ENCODE measurements at places on chromosomes 1 and 21.

- no peaks in the 10 kb centered on the region for H3K4me1 ChIP-seq
- no peak for DNase-seq
- H3K27me3 ChIP-seq = no peaks in the 10 kb centered on the region
These were observed 20.5 kb upstream of the BCL10 start for GRCh38 chr1:85296980-85297379.

- H3K36me3 ChIP-seq = no peaks in the 10 kb centered on the region
- no peak for DNase-seq
- no peaks in the 10 kb centered on the region for H3K27me3 ChIP-seq
These were observed 242.1 kb downstream of the SLC45A1 start for GRCh38 chr1:8560035-8560434.

GRCh38 chr1:93437976-93438605 lies 9.8 kb upstream of the FNBP1L start:
- no peaks in the 10 kb centered on the region for H3K4me1 ChIP-seq
- no peaks in the 10 kb centered on the region for H3K27me3 ChIP-seq
- H3K4me3 ChIP-seq = no peak overlapping the region

GRCh38 chr1:103326595-103326994 lies 198.9 kb upstream of the RNPC3 start:
- DNase-seq = no peak
- no peaks in the 10 kb centered on the region for H3K4me1 ChIP-seq
- no peak overlapping the region for H3K4me3 ChIP-seq
- no peak overlapping the region for H3K27ac ChIP-seq

DNA sequence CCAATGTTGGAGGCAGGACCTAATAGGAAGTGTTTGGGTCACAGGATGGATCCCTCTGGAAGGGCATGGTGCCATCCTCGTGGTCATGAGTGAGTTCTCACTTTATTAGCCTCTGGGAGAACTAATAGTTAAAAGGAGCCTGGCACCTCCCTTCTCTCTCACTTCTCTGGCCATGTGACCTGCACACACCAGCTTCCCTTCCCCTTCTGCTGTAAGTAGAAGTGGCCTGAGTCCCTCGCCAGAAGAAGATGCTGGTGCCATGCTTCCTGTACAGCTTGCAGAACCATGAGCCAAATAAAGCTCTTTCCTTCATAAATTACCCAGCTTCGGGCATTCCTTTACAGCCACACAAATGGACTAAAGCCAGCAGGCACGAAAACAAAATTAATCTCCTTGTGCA lies 23.6 kb downstream of the ACOT7 start:
- no peaks in the 10 kb centered on the region for H3K36me3 ChIP-seq
- no peaks in the 10 kb centered on the region for H3K4me1 ChIP-seq
- H3K4me3 ChIP-seq = no peak overlapping the region
- no peak overlapping the region for H3K27ac ChIP-seq
- DNase-seq = peak; percentile 4
- no peaks in the 10 kb centered on the region for H3K27me3 ChIP-seq

- H3K27ac ChIP-seq = no peak overlapping the region
- no peaks in the 10 kb centered on the region for H3K27me3 ChIP-seq
- H3K36me3 ChIP-seq = no peaks in the 10 kb centered on the region
- no peaks in the 10 kb centered on the region for H3K4me1 ChIP-seq
- DNase-seq = no peak
These were observed 26.6 kb upstream of the COL18A1 start for GRCh38 chr21:45378258-45378966.

DNA sequence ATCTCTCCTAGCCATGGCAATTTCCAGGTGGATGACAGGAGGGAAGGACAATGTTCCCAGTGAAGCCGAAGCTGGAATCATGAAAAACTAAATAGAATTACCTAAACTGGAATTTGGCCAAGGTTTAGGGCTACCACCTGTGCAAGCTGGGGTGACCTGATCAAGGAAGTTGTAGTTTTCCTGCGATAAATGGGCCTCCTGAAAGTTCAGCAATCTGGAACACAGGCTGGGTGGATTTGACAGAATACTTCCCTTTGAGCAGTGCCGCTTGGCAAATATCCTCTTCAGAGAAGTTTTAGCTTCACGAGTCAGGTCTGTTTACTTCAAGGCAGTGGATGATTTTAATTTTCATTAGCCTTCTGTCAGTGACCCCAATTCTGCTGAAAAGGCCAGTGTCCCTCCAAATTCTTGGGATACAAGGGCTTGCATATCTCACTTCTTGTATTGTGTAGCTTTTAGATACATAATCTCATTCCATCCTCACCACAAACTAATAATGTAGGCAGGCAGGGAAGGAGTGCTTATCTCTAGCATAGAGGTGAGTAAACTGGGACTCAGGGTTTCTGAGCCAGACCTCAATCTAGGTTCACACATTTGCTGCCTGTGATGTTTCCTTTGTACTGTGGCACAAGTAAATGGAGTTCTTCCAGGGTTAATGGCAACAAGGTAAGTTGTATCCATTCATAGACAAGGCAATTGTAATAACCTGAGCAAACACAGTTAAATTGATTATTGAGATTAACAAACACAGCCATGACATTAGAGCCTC lies 349.4 kb downstream of the NUF2 start:
- H3K36me3 ChIP-seq = no peaks in the 10 kb centered on the region
- H3K27ac ChIP-seq = no peak overlapping the region
- no peaks in the 10 kb centered on the region for H3K27me3 ChIP-seq
- no peak for DNase-seq
- no peak overlapping the region for H3K4me3 ChIP-seq

- no peak for DNase-seq
- no peaks in the 10 kb centered on the region for H3K27me3 ChIP-seq
- H3K4me1 ChIP-seq = no peaks in the 10 kb centered on the region
- no peaks in the 10 kb centered on the region for H3K36me3 ChIP-seq
- no peak overlapping the region for H3K4me3 ChIP-seq
- no peak overlapping the region for H3K27ac ChIP-seq
These were observed 21.1 kb downstream of the CLDN8 start for GRCh38 chr21:30194701-30195299.

- H3K27me3 ChIP-seq = no peaks in the 10 kb centered on the region
- DNase-seq = peak; percentile 90
- peak overlapping the region; percentile 86 for H3K27ac ChIP-seq
These were observed 26.8 kb upstream of the ZNF697 start for GRCh38 chr1:119674835-119675289.

DNA sequence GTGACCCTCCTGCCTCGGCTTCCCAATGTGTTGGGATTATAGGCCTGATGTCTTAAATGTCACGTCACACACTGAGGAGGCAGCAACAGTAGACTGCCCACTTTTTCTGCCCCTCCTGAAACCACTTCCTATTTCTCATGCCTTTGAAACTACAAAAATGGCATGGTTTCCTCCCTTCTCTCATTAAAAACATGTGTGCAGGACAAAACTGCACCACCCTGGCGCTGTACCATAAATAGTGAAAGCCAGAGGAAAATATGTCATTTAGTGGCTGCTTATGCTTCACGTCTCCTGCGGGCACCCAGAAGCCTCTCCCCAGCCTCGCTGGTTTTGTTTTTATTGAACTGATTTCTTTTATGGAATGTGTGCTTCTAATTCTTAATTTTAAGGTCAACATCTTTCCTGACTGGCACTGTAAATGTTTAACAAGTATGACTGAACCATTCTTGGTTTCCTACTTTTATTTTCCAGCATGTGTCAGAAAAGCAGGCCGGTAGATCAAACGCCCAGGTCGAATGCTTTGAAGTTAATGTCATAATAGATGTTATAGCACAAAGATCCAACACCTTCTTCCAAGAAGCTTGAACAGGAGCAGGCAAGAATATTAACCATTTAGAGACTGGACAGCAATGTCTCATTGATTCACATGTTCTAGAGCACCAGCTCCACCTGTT lies 59.6 kb upstream of the C1orf87 start:
- H3K27me3 ChIP-seq = no peaks in the 10 kb centered on the region
- H3K4me1 ChIP-seq = no peaks in the 10 kb centered on the region
- DNase-seq = no peak
- no peaks in the 10 kb centered on the region for H3K36me3 ChIP-seq
- no peak overlapping the region for H3K4me3 ChIP-seq

GRCh38 chr1:23657659-23658275 lies 33.8 kb upstream of the RPL11 start:
- H3K36me3 ChIP-seq = no peaks in the 10 kb centered on the region
- no peak overlapping the region for H3K4me3 ChIP-seq
- no peaks in the 10 kb centered on the region for H3K27me3 ChIP-seq
- DNase-seq = no peak

DNA sequence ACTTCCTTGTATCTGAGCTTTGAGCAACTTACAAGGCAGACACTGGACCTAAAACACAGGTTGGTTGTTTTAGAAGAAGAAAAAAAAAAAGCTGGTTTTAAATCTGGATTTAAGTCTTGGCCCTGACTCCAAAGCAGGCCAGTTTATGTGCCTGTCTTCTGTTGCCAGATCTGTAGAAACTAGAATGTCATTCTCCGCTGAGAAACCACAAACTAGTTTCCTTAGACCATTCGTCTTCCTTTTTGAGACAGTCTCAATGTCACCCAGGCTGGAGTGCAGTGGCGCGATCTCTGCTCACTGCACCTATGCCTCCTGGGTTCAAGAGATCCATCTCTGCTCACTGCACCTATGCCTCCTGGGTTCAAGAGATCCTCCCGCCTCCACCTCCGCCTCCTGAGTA lies 33.9 kb downstream of the APP start:
- H3K36me3 ChIP-seq = no peaks in the 10 kb centered on the region
- no peak for DNase-seq
- no peaks in the 10 kb centered on the region for H3K4me1 ChIP-seq
- H3K27me3 ChIP-seq = no peaks in the 10 kb centered on the region
- H3K27ac ChIP-seq = no peak overlapping the region

- H3K4me3 ChIP-seq = no peak overlapping the region
- DNase-seq = no peak
- H3K36me3 ChIP-seq = peaks cover 2% of the 10 kb centered on the region
- H3K27ac ChIP-seq = no peak overlapping the region
- H3K4me1 ChIP-seq = peaks cover 10% of the 10 kb centered on the region
These were observed 23.5 kb upstream of the MPZL1 start for GRCh38 chr1:167698313-167698712.

GRCh38 chr1:223700942-223701637 lies 11.2 kb upstream of the CAPN2 start:
- H3K36me3 ChIP-seq = no peaks in the 10 kb centered on the region
- DNase-seq = no peak
- H3K27ac ChIP-seq = no peak overlapping the region

DNA sequence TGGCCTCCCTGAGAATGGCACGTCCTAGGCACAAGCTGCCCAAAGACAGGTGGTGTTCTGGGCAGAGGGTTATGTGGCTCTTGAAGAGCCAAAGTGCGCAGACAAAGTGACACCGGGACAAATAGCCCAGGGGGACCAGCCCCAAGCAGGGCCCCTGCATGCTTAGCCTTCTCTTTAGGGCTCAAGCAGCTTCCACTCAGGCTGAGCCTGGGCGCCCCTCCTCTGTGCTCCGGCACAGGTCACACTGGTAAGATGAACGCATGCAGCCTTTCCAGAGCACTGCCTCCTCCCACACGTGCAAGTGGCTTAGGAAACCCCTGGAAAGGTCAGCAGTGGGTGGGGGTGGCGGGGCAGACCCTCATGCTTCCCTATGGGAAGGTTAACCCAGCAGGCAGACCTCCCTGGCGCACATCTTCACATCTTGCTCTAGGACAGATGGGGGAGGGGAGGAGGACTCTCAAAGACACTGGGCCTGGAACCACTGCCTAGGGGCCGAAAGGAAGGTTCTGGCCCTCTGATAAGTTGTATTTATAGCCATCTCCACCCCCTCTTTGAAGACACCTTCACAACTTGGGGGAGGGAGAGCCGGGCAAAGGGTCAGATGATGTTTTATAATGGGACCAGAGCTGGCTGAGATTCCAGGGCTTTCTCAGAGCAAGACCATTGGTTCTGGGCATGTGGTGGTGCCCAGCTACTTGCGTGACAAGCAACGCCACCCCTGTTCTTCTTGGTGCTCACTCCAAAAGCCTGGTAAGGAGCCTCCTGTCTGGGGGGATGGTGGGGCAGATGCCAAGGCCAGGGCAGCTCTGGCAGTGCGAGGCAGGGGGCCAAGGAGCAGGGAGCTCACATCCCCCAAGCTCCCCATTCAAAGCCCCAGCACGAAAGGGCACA lies 5.5 kb downstream of the KLHL21 start:
- DNase-seq = no peak
- no peak overlapping the region for H3K4me3 ChIP-seq
- H3K4me1 ChIP-seq = no peaks in the 10 kb centered on the region
- H3K36me3 ChIP-seq = peaks cover 21% of the 10 kb centered on the region

GRCh38 chr1:24186993-24187790 lies at the start of gene IFNLR1:
IFNLR1 (minus strand) TSS chr1:24187289; CDS start chr1:24187248, 41 bp downstream.
- no peaks in the 10 kb centered on the region for H3K36me3 ChIP-seq
- no peaks in the 10 kb centered on the region for H3K27me3 ChIP-seq
- peak; percentile 86 for DNase-seq
- no peaks in the 10 kb centered on the region for H3K4me1 ChIP-seq

GRCh38 chr21:42665026-42665425 lies 11.6 kb downstream of the PDE9A start:
- H3K4me1 ChIP-seq = no peaks in the 10 kb centered on the region
- H3K4me3 ChIP-seq = no peak overlapping the region
- no peaks in the 10 kb centered on the region for H3K36me3 ChIP-seq

GRCh38 chr1:228142155-228142691 lies 2.1 kb downstream of the GUK1 start:
- peak overlapping the region; percentile 99 for H3K4me3 ChIP-seq
- H3K4me1 ChIP-seq = peaks cover 21% of the 10 kb centered on the region
- peak overlapping the region; percentile 98 for H3K27ac ChIP-seq
- no peaks in the 10 kb centered on the region for H3K27me3 ChIP-seq

DNA sequence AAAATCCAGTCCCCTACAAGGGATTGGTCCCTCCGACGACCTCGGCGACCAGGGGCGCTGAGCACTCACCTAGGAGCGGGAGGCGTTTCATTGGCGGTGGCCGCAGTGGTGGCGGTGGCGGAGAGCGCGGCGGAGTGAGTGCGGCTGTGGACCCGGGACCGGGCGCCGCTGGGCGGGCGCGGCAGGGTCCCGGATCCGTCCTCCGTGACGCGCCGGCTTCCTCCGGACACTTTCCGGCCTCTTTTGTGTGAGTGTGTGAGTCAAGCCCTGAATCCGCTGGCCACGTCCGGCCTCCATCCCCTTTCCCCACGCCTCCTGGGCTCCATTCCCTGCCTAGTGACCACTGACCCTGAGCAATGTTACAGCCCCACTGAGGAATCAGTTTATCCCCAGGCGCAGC lies at the start of gene ADGRL4:
ADGRL4 (minus strand) TSS at position 167 of the 400 bp plus-strand sequence; CDS start at position 91, 76 bp downstream.
- H3K27ac ChIP-seq = peak within 1 kb of the TSS; percentile 49
- H3K36me3 ChIP-seq = no peaks in the 10 kb centered on the region
- H3K27me3 ChIP-seq = no peaks in the 10 kb centered on the region
- H3K4me1 ChIP-seq = no peaks in the 10 kb centered on the region
- peak; percentile 57 for DNase-seq

GRCh38 chr1:113153116-113153803 lies 80.3 kb downstream of the LRIG2 start:
- no peak overlapping the region for H3K27ac ChIP-seq
- H3K4me1 ChIP-seq = no peaks in the 10 kb centered on the region
- H3K4me3 ChIP-seq = no peak overlapping the region

- peaks cover 17% of the 10 kb centered on the region for H3K4me1 ChIP-seq
- no peak overlapping the region for H3K27ac ChIP-seq
- DNase-seq = no peak
These were observed 9.0 kb upstream of the MYOM3 start for GRCh38 chr1:24120965-24121364.
